ENCODE measurements at places on chromosomes 16 and 17.

DNA sequence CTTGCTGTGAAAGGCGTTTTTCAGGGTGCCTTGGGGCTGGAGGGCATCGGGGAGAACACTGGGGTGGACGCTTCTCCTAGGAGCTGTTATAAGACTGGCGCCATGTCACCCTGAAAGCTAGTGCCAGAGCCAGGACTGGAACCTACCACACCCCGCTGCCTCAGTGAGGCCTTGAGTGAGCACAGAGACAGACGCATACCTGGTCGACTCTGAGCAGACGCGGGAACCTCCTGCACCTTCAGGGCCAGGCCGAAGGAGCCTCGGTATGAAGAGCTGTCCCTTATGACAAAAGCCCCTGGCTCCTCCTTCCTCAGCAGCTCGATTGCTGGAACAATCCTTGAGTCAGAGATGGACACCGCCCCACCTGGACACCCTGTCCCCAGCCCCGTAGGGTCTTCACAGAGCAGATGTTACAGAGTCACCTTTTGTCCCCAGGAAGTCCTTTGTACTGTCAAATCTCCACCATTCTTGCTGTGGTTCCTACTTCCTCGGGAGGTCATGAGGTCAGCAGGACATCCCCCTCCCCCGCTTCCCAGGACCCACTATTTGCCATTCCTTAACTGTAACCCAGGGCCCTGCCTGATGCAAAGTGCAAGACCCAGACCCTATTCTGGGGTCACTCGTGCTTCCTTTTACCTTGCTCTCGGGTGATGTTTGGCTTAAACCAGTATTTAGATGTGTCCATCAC, 17.0 kb downstream of the TNS4 start:
- no peak for DNase-seq

DNA sequence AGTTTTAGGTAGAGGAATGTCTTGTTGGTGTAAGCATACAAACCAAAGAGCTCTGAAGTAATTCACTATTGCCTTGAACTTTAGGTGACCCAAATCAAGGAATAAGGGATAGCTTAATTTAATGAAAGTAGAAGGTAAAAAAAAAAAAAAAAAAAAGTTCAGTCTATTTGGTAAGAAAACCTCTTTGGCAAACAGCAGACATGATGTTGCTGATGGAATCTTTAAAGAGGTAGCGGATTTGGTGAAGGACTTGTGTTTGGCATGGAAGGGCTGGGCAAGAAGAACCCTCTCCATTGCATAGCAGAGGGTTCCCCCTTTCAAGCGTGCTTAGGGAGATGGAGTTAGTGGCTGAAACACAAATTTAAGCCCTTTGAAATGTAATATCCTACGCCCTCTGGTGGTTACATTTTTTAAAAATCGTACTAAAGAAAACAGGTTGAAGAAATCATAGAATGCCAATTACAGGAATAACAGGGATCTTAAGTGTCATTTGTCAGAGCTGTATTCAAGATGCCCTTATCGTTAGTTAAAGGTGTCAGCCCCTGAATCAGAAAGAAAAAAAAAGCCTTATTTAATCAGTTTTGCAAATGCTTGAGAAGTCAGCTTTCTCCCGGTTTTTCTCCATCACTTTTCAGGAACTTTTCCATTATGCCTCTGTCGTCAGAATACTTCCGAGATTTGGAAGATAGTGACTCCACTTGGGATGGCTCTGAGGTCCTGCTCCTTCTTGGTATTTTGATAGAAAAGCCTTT, 383.1 kb downstream of the KCNJ2 start:
- no peak for DNase-seq

GRCh38 chr17:77349976-77350830, 209.4 kb downstream of the SEC14L1 start:
- no peak for DNase-seq

GRCh38 chr17:2948721-2949468, 114.5 kb downstream of the OR1D5 start:
- DNase-seq, result no peak

DNA sequence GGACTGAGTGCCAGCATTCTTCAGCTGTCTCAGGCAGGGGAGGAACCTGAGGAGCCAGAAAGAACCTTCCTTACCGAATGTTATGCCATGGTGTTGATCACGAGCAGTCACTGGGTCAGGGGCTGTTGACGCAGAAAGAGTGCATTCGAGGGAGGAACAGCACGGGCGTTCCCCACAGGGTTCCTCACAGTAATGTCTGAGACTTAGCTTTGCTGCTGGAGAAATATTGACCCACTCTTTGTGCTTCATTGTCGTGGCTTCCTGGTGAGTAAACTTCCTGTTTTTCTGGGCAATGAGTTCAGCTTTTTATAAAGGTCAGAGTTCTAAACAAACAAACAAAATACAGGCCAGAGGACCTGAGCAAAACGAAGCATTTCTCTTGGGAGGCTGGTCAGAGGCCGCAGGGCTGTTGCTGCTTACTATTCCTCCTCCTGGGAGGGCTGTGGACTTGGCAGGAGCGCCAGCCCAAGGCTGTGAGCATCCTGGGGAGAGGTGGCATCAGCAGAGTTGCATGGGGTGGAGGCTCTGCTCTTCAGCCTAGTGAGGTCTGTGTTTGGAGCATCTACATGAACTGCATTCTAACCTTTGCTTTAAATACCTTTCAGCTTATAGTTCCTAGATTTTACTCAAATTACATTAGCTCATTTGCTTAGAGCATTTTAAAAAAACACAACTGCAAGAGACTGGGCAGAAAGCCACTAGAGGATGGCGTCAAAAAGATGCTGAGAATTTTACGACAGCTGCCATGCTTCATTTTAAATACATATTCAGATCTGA, 143.1 kb upstream of the CACNG5 start:
- no peak for DNase-seq

All from activated CD4-positive, CD25-positive, alpha-beta regulatory T cell treated with anti-CD3 and anti-CD28 coated beads, Interleukin-2, amount 50 U/mL, for 16 hours (primary cell).